Heart left ventricle (tissue), 16 donors: ENCODE measurements at places on chromosomes 12 and 14. TPM values are rescaled to one million over a fixed set of nuclear protein-coding genes. Genes with fewer than 3 reads are reported as not detected.

DNA sequence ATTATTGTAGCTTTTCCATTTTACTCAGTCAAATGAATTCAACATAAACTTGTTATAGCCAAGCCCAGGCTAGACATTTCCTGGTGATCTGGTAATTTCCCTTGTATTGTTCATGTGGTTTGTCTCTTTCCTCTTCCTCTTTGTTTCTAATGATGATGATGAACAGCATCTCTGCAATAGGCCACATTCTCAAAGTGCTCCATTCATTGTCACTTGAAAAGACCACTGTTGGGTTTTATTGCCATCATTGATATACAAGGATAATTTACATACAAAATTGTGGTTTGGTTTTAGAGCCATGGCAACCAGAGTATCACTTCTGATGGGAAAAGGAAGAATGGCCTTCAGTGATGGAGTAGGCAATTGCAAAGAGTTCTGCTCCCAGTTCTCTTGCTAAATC, 379.3 kb downstream of the RGS6 start:
- no peak for DNase-seq

DNA sequence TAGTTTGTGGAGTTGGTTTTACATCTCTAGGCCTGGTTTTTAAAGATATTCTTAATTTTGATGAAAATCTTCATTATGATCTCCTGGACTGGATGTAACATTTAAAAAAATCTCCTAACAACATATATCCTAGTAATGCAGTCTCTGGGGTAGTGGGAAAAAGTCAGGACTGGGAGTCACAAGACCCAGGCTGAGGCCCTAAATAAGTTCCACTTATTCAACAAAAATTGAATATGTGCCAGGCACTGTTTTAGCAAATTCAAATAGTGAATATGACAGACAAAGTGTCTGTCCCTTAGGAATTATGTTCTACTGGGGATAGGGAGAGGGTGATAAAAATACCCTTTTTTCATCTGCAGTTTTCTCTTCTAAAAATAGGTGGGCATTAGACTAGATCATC, 248.4 kb downstream of the PAWR start:
- DNase-seq: no peak

DNA sequence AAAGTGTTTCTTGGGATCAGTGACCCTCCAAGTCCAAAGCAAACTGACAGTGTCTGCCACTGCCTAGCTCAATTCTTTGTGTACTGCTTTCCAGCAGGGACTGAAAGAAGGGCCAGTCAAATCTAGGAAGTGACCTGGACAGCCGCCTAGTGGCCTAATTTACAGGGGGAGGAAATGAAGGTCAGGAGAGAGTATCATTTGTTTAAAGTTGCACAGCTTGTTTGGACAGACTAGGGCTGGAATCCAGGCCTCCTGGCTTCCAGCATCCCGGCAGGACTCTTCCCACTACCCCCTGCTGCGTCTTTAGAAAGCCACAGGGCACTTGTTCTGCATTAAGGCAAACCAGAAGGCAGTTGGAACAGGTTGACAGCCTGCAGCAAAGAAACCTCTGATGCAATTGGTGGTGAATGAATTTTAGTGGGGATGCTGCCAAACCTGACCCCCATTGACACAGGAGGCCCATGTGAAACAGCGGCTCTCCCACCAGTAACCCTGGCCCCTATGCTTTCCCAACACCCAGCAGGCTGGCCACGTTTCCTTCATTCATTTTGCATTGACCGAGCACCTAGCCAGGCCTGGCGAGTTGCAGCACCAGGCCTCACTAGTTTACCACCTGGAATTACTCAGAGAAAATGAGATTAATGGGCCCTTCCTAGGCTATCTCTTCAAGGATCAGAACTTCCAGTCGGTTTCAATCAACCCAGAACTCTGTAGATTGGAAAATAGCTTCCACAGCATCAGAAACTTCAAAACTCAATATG, 28.2 kb downstream of the GALNT16 start:
- peak; percentile 61 for DNase-seq

- DNase-seq: no peak
Measured at GRCh38 chr14:74935360-74935680, 12.3 kb upstream of the RPS6KL1 start.

- peak; percentile 86 for DNase-seq
Measured at GRCh38 chr12:77324763-77325468, 259.5 kb upstream of the E2F7 start.

- no peak for DNase-seq
Measured at GRCh38 chr12:114321524-114321923, 84.4 kb downstream of the TBX5 start.

DNA sequence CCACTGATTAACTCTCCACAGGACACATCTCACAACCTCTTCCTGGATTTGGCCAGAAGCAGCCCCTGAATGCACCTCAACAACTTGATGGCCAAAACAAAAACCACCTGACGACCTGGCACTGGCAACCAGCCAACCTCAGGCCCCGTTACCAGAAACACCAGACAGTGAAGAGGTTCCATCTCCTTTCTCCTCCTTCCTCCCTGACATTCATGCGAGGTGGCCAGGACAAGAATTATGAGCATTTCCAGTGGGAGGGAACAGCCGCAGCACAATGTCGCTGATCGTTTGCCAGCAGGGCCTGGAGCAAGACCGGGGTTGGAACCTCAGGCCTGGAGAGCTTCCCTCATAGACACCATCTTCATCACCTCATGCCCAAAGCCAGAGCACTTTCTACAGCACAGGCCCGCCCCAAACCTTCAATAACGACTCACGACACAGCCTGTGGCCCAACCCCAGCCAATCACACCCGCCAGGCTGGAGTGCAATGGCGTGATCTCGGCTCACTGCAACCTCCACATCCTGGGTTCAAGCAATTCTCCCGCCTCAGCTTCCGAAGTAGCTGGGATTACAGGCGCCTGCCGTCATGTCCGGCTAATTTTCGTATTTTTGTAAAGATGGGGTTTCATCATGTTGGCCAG, 48.7 kb downstream of the CCDC88C start:
- DNase-seq: no peak

- no peak for DNase-seq
Measured at GRCh38 chr12:12088147-12088546, 17.4 kb downstream of the BCL2L14 start.

GRCh38 chr12:59763835-59764234, 168.0 kb downstream of the SLC16A7 start:
- DNase-seq: no peak

The RNU6-8 gene
- total RNA-seq: not detected
